ENCODE measurements at places on chromosomes 5 and 9.

DNA sequence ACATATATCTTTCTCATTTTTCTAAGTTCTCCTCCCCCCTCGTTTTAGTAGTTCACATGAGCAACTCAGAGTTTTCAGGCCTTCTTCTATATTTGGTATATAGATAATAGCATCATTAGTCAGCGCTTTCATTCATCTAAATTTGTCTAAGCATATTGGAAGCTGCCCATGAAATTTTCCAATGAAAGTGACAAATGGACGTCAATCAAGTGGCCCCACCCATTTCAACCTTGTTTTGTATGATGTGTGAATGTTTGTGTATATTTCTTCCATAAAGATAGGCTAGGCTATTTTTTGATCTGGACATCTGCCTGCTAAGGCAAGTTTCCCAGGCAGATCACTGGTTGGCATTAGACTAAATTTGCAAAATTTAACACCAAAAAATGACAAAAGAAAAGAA lies 104.0 kb upstream of the SSBP2 start:
- peak; percentile 92 for DNase-seq

GRCh38 chr5:21219251-21219650 lies 1231.3 kb upstream of the CDH18 start:
- no peak for DNase-seq

DNA sequence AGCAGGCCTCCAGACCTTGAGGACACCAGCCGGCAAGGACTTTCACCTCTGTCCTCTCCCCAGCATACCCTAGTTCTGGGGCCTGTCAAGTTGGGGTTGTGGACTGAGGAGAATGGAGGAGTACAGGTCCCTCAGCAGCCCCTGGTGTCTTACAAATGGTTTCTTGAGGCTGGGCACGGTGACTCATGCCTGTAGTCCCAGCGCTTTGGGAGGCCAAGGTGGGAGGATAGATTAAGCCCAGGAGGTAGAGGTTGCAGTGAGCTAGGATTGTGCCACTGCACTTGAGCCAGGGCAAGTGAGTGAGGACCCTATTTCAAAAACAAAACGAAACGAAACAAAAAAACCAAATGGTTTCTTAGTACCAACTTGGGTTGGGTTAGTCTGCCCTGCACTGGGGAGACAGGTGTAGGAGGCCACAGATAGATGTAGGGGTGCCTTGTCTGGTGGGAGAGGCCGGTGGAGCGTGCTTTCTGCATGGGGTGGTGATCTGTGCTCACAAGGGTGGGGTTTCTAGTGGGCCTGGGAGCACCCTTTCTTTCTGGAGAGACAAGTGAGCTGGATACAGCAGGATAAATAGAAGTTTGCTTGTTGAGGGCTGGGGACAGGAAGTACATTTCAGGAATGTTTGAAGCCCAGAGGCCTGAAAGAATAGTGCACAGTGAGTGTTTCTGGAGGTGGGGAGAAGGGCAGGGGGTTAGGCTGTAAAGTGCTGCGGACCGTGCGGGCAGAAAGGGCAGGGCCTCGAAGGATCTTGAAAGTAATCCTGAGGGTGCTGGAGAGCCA lies 37.7 kb upstream of the PSD2 start:
- DNase-seq: no peak

GRCh38 chr9:83334320-83334719 lies 203.9 kb downstream of the FRMD3 start:
- DNase-seq: peak; percentile 75

DNA sequence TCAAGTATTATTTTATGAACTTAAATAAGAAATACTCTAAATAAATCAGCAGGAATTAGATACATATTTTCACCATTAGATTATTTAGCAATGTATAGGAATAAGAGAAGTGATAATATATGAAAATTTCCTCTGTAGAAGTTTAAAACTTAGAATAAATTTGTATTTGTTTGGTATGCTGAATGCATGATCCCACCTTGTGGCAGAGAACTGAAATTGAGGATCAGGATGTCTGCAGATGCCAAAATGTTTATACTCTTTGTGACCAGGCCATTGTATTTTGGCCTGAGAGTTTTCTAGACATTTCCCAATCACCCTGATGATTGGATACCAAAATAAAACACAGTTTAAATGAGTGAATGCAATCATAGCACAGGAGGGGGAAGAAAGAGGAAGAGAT lies 6.3 kb downstream of the TYRP1 start:
- no peak for DNase-seq

GRCh38 chr5:39759701-39760100 lies 334.9 kb upstream of the DAB2 start:
- DNase-seq: no peak

DNA sequence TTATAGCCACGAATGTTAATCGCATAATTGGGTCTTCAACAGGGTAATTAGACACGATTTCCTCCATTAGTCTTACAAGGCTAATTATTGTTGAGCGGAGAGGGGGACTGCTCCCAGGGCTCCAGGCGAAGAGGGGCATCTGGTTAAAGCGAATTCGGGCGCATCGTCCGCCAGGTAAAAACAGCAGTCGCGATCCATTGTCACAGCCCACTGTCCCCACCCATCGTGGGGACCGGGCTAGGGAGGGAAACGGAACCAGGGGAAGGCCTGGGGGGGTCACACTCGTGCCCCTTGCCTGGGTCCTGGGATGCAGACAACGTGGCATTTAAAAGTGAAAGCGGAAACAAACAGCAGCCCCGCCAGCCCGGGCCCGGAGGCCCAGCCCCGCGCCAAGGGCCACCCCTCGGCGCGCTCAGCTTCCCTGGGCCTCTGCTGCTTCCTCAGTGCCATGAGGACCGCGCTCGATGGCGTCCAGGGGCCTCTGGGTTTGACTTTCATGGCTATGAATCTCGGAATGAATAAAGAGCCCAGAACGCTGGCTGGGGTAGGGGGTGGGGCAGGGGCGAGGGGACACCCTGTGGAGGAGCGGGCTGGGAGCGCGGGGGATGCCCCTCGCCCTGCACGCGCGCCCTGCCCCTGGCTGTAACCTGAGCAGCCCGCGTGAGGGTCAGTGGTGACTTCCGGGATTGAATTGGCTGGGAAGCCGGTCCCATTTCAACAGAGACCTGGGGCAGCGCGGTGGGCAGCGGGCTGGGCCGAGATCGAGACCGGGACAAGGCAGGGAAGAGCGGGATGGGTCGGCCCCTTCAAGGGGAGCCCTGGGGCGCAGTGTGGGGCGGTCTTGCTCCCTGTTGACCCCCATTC lies 99.9 kb downstream of the GTF3C4 start:
- DNase-seq: no peak

- peak; percentile 85 for DNase-seq
Observed at GRCh38 chr9:34654323-34655051, 2.5 kb downstream of the IL11RA start.

- DNase-seq: no peak
Observed at GRCh38 chr5:164332349-164333196, 827.2 kb downstream of the MAT2B start.

DNA sequence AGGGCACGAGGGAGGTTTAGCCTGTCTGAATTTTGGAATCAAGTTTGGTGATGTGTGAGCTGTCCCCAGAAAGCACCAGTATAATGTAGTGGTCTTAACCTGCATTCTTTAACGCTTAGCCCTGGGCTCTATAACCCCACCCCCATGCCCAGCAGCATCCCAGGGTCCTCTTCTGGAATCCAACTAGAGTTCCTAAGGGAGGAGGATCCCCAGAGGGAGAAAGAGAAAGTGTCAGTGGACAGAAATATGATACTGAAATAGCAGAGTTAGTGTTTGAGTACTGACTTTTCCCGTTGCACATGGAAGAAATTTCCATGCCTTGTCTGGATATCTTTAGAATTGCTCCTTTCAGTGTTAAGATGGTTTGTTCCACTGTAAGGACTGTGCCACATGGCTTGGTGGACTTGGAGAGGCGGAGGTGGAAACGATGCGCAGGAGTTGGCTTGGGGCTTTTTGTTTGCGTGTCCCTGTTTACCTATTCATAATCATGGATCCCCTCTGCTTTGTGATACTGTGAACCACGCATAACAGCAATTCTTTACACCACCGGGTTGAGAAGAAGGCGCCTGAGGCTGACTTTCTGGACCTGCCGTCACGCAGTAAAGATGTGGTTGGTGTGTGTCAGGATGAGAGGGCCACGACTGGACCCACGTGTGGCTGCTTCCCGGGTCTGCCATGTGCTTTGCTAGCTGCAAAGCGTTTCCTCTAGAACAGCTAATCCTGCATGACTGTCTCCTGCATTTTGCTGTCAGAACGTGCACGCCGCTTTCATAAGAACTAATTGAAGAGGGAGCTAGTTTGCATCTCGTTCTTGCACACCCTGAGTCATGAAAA lies 142.3 kb downstream of the SMARCA2 start:
- DNase-seq: no peak

DNA sequence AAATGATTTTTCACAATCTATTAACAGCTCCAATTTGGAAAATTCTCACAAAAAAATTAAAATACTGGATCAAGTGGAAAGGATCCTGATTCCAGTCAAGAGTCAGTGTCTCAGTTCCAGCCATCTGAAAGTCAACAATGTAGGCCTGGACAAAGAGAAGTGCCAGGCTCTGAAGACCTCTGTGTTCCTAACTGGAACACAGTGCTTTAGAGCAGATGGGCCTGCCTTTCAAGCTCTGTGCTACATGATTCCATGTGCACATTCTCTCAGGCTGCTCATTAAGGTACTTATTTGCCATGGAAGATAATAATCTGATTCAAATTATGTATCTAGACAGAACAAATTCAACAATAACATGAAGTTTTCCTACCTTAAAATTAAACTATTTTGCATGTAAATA lies 30.2 kb upstream of the ALDH1A1 start:
- no peak for DNase-seq

GRCh38 chr9:96157675-96158074 lies 144.3 kb downstream of the HSD17B3 start:
- no peak for DNase-seq

- no peak for DNase-seq
Observed at GRCh38 chr5:139146809-139147482, 51.2 kb downstream of the SIL1 start.

- DNase-seq: no peak
Observed at GRCh38 chr5:89280103-89281037, 397.4 kb upstream of the MEF2C start.

GRCh38 chr9:106874652-106875051 lies 11.7 kb downstream of the ZNF462 start:
- DNase-seq: no peak

DNA sequence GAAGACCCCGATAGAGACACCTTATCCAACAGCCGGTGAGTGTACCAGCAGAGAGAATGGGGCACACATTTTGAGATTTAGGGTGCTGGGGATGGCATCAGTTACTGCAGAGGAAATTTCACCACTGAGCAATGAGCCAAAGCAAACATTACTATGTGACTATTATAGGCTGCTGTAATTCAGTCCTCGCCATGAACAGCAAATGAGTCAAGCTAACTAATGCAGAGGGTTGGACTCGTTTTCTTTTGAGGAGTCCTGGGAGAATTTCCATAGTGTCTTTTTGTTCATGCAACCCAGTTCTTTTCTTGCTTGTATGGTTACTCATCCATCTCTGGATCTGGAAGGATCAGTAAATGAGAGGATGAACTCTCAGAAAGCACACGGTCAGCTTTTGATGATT lies 323.8 kb downstream of the PSAT1 start:
- DNase-seq: no peak

GRCh38 chr5:14534773-14535172 lies 46.8 kb upstream of the OTULINL start:
- no peak for DNase-seq

DNA sequence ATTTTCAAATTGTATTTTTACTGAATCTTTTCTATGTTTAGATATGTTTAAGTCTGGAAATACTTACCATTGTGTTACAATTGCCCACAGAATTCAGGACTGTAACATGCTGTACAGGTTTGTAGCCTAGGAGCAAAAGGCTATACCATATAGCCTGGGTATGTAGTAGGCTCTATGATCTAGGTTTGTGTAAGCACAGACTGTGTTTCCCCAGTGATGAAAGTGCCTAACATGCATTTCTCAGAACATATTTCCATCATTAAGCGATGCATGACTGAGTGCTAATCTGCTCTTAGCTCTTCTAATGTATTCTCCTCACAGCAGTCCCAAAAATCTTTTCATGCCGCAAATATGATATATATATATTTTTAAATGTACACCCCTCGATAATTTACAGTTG lies 166.7 kb upstream of the PPP2R2B start:
- no peak for DNase-seq
